ENCODE measurements at places on chromosomes 1 and 21. TPM values are rescaled to one million over a fixed set of nuclear protein-coding genes. Genes with fewer than 3 reads are reported as not detected.

DNA sequence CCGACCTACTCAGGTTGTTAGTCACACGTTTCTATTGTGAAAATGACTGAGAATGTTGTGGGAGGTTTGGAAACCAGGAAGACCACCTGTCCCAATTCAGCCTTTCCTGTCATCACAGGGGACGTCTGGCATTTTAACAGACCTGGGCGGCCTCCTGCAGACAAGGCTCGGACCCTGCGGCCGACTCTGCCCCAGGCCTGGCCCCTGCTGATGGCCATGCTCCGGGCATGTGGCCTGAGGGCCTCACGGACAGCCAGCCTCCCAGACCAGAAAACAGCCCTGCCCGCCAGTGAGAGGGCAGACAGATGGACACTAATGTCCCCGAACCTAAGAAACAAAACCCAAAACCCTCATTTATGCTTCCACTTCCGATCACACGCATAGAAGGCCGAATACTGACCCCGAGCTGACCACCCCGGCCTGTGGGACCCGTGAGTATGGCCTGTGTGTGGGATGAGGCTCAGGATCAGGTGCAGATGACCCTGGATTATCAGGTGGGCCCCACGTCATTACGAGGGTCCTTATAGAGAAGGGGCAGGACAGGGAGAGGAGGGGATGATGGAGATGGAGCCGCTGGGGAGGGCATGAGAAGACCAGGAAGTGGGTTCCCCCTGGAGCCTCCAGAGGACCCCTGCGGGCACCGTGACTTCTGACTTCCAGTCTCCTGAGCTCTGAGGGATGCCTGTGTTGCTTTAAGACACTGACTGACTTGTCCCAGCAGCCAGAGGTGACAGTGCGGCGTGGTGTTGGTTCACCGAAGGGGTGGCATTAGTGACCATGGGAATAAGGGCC, 9.6 kb downstream of the COL18A1 start:
- no peak for DNase-seq

GRCh38 chr21:39005502-39005787, 177.8 kb downstream of the PSMG1 start:
- DNase-seq, result no peak

- peak; percentile 30 for DNase-seq
These were observed 2.4 kb upstream of the CTTNBP2NL start for GRCh38 chr1:112393631-112393974.

The KRTAP19-2 gene
- not detected for total RNA-seq
